Stimulated activated CD4-positive, alpha-beta T cell treated with anti-CD3 and anti-CD28 coated beads, Interleukin-12 subunit alpha, Interleukin-12 subunit beta, amount 100 ng/mL, for 24 hours (primary cell): ENCODE measurements at places on chromosomes 1 and 21.

- DNase-seq: no peak
These were observed 13.7 kb downstream of the GLIS1 start for GRCh38 chr1:53725238-53725689.

DNA sequence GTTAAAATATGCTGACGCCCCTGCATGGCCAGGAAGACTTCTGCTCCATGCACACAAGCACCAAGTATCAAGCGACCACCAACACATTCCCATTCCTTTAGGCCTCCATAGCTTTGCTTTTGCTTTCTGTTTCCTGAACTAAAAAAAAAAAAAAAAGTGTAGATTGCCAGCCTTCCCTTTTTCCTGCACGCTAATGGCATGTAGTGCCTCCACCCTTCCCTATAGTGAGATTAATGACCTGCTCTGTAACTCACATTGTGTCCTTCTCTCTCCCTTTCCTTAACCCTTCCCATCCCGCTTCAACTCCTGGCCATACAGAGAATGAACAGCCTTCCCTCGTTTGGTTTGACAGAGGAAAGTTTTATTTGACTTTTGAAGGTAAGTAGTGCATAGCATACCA is 57.1 kb upstream of the DYNLT5 start:
- no peak for DNase-seq

- no peak for DNase-seq
These were observed 340.6 kb downstream of the ZNF326 start for GRCh38 chr1:90335558-90335957.

GRCh38 chr1:182391362-182392049 is at the start of gene GLUL:
Gene GLUL, minus strand, starts transcription at chr1:182391790. Its CDS starts 3,053 bp downstream, at chr1:182388737.
- peak; percentile 62 for DNase-seq

DNA sequence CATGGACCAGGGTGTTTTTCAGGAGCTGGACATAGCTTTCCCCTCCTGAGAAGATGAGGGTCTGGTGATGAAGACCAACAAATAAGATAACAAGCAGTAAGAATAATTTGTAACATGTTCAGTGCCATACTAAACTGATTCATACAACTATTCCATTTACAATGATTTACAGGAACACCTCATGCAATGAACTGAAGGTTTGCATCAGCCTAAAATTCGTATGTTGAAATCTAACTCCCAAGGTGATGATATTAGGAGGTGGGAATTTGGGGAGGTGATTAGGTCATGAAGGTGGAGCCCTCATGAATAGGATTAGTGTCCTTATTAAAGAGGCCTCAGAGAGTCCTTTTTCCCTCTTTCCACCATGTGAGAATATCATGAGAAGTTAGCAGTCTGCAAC is 15.9 kb upstream of the NIBAN1 start:
- DNase-seq: no peak

DNA sequence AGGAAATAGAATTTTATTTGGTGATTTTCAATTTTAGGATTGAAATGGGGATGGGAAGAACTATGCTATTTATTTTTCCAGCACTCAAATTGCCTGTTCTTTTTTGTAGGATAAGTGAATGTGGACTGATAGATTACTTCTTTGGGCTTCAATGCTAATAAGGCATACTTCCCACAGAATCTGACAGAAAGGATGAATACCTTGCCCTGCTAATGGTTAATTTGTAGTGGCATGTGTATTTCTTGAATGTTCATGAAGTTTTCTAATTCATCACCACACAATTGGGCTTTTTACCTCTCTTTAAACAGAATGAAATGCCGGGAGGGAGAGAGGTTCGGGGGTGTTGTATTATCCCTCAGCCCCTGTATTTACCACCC is 369.1 kb upstream of the ADGRL2 start:
- no peak for DNase-seq

DNA sequence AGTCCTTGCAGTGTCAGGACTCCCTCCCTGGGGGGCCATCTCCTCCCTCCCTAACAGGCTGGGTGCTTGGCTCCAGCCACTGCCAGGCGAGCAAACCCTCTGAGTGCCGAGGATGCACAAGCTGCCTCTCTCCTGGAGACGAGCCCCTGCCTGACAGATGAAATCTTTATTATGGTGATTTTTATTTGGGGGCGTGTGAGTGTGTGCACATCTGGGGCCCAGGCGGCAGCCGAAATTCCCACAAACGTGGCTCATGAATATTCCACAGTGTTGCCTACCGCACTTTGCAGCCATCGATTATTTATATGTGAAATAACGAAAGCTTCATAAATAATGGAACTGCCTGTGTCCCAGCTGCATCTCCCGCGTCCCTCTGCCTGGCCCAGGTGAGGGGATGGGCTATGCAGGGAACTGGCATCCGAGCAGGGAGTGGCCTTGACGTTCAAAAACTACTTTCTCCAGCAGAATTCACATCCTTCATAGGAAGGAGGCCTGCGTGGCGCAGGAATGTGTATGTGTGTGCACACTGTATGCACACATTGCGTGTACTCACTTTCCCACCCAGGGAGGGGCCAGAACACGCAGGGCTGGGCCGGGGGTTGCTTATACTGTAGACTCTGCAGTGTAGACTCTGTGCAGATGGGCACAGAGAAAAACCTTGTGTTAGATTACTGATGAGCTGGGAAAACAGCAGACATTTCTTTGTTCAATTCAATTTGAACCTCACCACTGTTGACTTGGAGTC is 73.1 kb downstream of the UBIAD1 start:
- DNase-seq: no peak

DNA sequence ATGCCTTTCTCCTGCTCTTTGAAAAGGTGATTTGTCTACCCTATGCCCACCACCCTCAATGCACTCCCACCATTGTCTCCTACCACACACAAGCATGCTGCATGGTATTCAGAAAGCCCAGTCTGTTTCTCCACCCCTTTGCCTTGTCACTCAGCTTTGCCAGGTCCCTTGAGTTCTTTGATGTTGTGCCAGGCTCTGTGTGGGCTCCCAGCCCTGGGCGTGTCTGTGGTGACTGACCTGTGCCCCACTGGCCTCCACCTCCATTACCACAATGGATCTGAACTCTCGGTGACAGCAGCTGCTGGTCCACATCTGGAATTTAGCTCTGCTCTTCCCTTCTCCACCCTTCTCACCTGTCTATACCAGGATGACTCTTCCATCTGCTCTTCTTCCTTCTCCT is 34.9 kb downstream of the ATP2B4 start:
- no peak for DNase-seq

GRCh38 chr1:51689643-51690042 is 72.8 kb downstream of the OSBPL9 start:
- no peak for DNase-seq

DNA sequence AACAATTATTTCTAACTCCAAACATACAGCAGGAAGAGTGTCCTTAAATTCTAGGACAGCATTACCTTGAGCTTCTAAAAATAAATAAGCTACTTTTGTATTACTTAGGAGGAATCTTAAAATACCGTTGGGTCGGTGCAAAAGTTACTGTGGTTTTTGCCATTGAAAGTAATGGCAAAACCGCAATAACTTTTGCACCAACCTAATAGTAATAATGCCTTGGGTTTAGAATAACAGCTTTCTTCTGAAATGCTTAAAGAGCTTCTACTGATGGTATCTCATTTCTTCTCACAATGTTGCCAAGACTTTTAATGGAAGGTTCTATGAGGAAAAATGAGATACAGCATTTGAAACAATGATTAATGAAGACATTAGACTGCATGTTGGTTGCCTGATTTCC is 179.9 kb downstream of the SEC16B start:
- no peak for DNase-seq

DNA sequence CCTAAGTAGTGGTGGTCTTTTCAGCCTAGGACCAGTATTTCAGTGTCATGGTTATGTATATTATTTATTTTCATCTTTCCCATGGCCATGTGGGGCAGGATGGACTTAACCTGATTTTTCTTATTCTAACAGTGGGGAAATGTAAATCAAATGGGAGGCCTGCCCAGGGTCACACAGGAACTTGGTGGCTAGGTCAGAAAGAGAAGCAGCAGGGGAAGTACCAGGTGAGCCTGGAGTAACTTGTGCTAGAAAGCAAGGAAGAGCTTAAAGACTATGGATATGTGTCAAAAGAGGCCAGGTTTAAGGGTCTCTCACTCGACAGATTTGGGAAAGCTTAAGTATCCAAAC is 936 bp downstream of the ZFP69B start:
- DNase-seq: no peak

DNA sequence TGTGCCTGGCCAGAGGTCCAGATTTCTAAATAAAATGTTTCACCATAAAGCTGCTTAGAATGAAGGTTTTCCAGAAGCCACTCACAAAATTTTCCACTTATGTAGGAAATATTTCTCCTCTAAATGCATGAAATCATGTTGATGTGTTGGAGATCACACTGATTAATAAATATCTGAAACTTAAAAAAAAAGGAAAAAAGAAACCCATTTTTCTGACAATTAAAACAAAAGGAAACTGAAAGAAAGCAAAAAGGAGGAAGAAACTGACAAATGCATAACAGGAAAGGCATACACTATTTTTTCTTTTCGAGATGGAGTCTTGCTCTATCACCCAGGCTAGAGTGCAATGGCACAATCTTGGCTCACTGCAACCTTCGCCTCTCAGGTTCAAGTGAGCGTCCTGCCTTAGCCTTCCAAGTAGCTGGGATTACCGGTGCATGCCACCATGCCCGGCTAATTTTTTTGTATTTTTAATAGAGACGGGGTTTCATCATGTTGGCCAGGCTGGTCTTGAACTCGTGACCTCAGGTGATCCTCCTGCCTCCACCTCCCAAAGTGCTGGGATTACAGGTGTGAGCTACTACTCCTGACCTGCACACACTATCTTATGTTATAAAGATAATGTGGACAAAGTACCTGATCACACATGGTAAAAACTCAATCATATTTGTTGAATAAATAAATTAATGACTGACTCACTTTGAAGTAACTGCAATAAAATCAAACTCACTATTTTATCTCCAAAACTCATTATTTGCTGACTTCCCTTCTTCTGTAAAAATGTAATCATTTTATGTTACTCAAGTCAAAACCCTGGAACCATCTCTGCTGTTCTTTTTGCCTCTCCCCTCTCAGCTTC is 149.8 kb upstream of the NR5A2 start:
- no peak for DNase-seq

DNA sequence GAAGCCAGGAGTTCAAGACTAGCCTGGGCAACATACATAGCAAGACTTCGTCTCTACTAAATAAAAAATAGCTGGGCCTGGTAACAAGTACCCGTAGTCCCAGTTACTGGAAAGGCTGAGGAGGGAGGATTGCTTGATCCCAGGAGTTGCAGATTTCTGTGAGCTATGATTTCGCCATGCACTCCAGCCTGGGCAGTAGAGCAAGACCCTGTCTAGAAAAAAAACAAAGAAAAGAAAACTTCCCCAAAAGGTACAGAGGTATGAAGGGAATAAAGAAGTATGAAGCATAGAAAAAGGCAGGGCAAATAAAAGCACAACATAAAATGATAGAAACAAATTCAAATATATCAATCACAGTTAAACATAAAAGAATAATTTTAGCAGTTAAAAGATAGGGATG is 28.7 kb downstream of the RPRD2 start:
- no peak for DNase-seq

DNA sequence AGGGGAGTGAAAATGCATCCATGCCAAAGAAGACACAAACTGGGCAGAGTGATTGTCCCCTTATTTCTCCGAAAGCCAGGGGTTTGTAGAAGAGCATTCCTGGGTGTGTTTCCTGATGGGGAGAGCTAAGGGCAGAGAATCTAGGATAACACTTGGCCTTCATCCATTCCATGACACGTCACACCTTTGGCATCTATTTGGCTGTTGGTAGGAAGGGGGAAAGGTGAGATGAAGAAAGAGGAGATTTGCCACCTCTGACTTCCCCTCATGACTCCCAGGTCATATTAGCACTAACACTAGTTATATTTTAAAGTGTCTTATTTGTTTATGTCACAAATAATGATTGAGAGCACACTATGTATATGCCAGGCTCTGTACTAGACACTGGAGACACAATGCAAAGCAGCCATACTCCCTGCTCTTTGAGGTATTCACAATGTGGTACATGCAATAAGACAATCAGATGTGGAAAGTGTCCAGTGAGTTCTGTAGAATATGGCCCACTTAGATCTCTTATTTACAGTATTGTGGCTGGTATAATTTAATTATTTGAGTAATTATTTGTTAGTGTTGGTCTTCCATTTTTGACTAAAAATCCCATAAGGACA is 54.5 kb upstream of the GADD45A start:
- no peak for DNase-seq

GRCh38 chr1:220974431-220974830 is 95.2 kb downstream of the HLX start:
- DNase-seq: no peak

- no peak for DNase-seq
These were observed 5.1 kb downstream of the CLCNKA start for GRCh38 chr1:16026723-16027484.

DNA sequence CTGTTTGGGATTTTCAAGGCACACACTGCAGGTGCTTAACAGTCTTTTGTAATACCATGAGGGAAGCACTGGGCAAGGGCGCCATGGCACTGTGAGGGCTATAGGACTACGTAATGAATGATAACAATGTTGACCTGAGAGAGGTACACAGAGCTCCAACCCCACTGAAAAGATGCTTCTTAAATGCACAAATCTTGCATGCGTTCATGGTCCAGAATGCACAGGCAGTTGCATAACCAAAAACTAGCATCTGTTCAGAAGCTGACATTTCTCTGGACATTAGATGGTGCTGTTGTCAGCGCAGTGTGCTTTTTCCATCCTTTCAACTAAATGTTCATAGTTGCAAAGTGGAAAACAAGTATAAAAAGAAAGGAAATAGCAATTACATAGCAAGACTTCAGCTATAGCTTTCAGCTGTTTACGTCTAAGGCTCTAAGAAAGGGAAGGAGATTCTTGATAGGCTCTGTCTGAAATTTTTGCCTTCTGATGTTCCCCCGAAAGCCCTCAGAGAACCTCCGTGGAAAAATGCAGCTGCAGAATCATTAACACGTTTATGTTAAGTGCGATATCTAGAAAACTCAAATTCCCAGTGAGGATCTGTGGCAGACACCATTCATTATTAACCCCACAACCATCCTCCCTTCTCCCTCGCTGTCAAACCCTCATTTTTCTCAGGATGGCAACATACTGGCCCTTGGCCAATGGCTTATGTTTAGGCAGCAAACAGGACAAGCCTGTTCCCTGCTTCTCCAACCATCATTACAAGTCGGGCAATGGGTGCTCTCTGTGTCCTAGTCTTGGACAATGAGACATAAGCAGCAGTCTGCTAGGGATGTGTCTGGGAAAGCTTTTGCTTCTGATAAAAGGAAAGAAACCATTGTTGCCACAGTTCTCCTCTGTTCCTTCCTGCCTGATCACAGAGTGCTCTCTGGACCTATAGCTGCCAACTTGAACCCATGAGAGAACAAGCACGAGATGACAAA is 8.2 kb upstream of the TARBP1 start:
- no peak for DNase-seq

- no peak for DNase-seq
These were observed 16.1 kb upstream of the GPR37L1 start for GRCh38 chr1:202106340-202107254.

GRCh38 chr1:203422656-203423055 is 53.0 kb upstream of the PRELP start:
- no peak for DNase-seq

- DNase-seq: no peak
These were observed 29.3 kb downstream of the SLC5A9 start for GRCh38 chr1:48251821-48252220.
